OCI-LY7 (cell line): ENCODE measurements at places on chromosomes 11 and 22.

GRCh38 chr11:86630229-86630981 is 42.0 kb downstream of the ME3 start:
- DNase-seq, result no peak

DNA sequence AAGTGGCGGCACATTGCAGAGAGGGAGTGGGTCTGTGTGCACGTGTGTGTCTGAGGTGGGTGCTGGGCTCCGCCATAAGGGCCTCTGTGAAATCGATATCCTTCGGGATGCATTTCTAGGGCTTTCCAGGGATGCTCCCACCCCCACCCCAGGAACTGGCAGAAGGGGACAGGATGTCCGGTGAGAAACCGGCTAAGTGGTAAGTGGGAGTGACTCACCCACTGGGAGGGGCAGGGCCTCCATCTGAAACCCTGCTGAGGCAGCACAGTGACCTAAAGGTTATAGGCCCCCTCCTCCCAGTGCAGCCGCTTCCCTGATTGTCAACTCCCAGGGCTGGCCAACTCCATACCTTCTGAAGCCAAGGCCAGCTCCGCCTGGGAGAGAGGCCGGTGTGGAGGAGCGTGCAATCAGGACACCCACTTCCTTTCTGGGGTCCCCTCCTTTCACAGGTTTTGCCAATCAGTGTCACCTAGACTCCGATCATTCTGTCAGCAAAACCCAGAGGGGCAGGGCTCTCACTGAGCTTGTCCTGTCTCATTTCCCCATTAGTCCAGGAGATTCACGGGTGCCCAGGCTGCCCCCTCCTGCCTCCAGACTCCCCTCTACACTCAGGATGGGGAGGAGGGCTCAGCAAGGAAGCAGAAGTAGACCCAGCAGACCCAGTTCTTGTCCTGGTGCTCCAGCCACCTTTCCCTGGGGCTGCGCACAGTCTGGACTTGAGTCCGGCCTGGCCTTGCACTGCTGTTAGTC is 44.5 kb downstream of the NECTIN1 start:
- DNase-seq, result no peak

GRCh38 chr11:63866211-63866610 is 27.3 kb downstream of the MARK2 start:
- peak; percentile 29 for DNase-seq

GRCh38 chr11:87265132-87265531 is 227.4 kb downstream of the TMEM135 start:
- no peak for DNase-seq

DNA sequence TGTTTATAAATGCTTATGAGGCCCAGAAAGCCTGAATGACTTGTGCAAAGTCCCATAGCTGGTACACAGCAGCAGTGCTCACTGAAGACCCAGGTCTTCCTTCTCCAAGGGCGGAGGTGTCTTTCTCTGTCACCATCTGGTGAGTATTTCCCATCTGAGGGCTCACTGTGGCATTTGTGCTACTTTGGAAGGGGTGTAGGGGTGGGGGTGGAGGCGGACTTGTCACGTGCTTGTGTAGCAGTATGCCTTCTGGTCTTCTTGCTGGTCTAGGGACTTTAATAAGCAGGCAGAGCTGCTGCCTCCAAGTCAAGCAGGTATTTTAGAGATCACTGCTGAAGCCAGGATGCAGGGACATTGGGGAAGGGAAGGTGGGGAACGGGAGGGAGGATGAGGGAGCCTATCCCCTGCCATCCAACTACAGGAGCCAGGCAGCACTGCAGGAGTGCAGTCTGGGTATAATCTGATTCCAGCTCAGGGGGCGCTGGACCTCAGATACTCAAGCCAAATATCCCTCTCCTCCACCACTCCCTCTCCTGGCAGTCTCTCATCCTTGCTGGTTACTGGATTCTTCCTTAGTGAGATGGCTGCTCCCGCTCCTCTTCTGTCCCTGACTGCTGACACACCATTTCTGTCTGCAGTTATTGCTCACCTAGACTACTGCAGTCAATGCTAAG is 3.4 kb downstream of the ABCC8 start:
- DNase-seq, result no peak

DNA sequence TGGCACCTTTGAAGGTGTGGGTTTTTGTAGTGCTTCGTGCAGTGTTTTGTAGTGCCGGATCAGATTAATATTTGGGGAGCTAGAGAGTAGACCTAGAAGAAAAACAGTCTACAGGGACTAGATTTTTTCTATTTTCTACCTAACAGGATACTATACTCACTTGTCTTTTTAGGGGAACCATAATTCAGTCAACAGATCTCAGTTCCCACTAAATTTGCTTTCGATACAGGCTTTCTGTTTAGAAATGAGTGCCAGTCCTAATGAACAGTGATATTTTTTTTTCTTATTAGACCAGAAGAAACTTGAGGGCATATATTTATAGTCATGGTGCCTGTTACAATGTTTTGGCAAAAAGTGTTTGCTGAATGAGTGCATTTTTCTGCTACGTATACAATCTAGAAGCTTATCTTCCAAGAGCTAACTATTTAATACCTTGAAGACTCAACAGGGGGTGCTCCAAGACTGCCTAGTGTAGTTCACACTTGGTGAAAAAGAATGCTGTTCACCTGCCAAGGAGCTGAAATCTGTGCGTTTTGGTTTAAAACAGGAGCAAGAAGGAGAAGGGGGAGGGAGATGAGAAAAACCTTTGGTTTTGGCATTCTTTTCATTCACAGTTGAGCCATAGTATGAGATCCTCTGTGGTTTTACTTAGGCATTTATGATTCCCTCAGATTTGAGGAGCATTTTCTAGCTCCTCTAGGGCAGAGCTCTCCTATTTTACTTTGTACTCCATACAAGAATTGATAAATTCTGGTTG is 44.9 kb upstream of the VSTM5 start:
- DNase-seq, result peak; percentile 35

DNA sequence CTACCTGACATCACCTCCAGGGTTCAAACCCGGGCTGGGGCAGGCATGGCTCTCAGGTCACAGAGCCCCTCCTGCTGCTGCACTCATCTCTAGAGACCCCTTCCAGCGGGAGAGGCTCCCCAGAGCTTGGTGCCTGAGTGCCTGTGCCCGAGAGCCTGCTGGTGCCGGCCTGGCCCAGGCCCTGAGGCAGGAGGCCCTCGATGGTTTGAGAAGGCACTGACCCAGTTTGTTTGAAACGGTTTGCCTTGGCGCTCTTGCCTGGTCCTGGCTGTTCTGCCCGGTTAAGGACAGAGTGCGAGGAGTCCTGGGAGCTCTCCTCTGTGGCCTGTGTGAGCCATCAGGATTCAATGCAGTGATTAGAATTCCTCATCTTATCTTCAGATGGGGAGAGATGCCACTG is 88.9 kb downstream of the TBC1D22A start:
- no peak for DNase-seq

DNA sequence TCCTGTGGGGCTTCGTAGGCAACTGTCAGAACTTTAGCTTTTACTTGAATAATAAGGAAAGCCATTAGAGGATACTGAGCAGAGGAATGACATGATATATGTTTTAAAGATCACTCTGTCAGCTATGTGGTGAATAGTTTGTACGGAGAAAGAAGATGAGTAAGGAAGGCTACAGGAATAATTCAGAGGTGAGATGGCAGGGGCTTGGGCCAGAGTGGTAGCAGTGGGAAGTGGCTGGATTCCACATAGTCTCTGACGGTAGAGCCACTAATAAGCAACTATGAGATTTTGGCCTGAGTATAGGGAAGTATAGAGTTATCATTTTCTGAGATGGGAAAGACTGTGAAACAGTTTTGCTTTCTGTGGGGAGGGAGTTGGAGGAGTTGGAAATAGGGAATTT is 93.9 kb upstream of the MTMR2 start:
- DNase-seq, result no peak
